ENCODE measurements at places on chromosomes 7 and 10. TPM values are rescaled to one million over a fixed set of nuclear protein-coding genes. Genes with fewer than 3 reads are reported as not detected.

ADCYAP1R1 gene
- not detected for total RNA-seq

MYOZ1 gene
- not detected for total RNA-seq

CRYGN gene
- not detected for total RNA-seq

CTAGE6 gene
- 0.34 TPM for total RNA-seq

LBX1 gene
- total RNA-seq = not detected

GPR15LG gene
- total RNA-seq = not detected

All from CD4-positive, alpha-beta T cell (primary cell).